Urinary bladder (tissue), 4 donors: ENCODE measurements at places on chromosomes 5 and 9. TPM values are rescaled to one million over a fixed set of nuclear protein-coding genes. Genes with fewer than 3 reads are reported as not detected.

Gene PCDHA12
- polyA plus RNA-seq = 0.03 TPM

Gene CCNJL
- 2.0 TPM for polyA plus RNA-seq

Gene CERCAM
- polyA plus RNA-seq = 41.6 TPM

Gene RASGEF1C
- polyA plus RNA-seq = 1.1 TPM

Gene SPATA24
- polyA plus RNA-seq = 5.4 TPM

Gene BTNL3
- polyA plus RNA-seq = 0.04 TPM

Gene CD274
- 1.2 TPM for polyA plus RNA-seq

Gene BASP1
- polyA plus RNA-seq = 40.8 TPM

Gene NAIP
- polyA plus RNA-seq = 8.2 TPM

- DNase-seq = no peak
These were observed 47.1 kb upstream of the SIMC1 start for GRCh38 chr5:176190886-176191755.

DNA sequence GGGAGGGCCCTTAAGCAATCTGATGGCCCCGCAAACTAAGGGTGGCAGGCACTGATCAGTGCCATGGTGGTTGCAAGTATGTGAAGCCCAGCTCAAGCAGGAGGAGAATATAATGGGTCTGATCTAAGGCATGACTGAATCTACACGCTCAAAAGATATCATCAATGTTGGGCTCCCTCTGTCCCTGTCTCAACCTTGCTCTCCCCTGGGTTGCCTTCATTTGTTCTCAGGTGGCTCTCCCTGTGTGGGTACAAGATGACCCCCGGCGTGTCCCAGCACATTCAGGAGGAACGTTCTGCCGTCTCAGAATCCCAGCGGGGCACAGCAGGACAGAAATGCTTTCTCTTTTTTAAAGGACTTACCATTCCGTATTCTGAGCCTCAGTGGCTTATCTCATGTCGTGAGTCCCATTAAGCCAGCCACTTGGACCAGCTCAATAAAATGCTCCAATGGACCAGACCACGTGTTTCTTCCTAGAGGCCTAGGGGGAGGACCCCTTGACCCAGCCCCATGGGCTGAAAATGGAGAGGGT, 12.0 kb upstream of the RNF130 start:
- DNase-seq = no peak

GRCh38 chr9:87278971-87279733, 218.5 kb upstream of the DAPK1 start:
- no peak for DNase-seq

- DNase-seq = no peak
These were observed 26.7 kb upstream of the SUSD3 start for GRCh38 chr9:93031629-93032430.

GRCh38 chr5:128825826-128826225, 139.5 kb upstream of the SLC27A6 start:
- DNase-seq = no peak

GRCh38 chr9:13845460-13845859, 468.5 kb downstream of the NFIB start:
- DNase-seq = no peak

GRCh38 chr5:40791715-40792139, 6.4 kb downstream of the PRKAA1 start:
- no peak for DNase-seq

GRCh38 chr5:179382486-179382885, 37.2 kb upstream of the ADAMTS2 start:
- no peak for DNase-seq

DNA sequence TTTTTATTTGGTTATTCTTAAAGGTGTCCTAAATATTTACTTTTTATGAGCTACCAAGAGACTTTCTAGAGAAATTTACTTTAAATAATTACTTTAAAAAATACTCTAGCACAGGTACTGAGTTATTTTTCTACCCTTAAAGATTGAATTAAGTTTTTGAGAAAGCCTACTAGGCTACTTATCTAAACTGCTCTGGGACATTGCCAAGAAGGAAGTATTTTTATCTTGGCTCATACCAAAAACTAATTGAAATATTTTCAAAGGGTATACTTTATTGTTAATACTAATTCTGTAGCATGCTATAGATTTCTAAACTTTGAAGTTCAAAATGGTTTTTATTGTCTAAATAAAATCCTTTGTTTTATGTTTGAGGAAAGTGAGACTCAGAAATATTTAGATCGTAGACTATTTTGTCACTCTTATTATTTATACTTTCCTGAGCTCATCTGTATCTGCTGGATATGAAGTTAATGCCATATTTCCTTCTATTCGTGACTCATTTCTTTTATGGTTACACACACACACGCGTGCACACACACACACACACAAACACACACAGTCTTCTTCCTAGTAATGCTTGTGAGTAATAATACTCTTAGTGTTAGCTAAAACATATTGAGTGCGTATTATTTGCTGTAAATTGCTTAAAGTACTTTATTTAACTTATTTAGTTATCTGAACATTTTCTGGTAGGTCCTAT, 89.5 kb downstream of the MAN2A1 start:
- DNase-seq = no peak
